Activated CD4-positive, alpha-beta T cell treated with anti-CD3 and anti-CD28 coated beads for 36 hours (primary cell): ENCODE measurements at places on chromosomes 1 and 21. TPM values are rescaled to one million over a fixed set of nuclear protein-coding genes. Genes with fewer than 3 reads are reported as not detected.

GRCh38 chr1:6891781-6892579 is 106.7 kb downstream of the CAMTA1 start:
- no peak overlapping the region for H3K27ac ChIP-seq
- H3K4me1 ChIP-seq = no peaks in the 10 kb centered on the region
- no peaks in the 10 kb centered on the region for H3K27me3 ChIP-seq
- DNase-seq = no peak
- no peak overlapping the region for H3K4me3 ChIP-seq
- no peaks in the 10 kb centered on the region for H3K36me3 ChIP-seq

GRCh38 chr1:168135921-168136708 is 615 bp downstream of the GPR161 start:
- no peaks in the 10 kb centered on the region for H3K36me3 ChIP-seq
- H3K27me3 ChIP-seq = peaks cover 41% of the 10 kb centered on the region
- H3K27ac ChIP-seq = no peak overlapping the region
- DNase-seq = peak; percentile 20
- H3K4me1 ChIP-seq = peaks cover 40% of the 10 kb centered on the region
- peak overlapping the region; percentile 73 for H3K4me3 ChIP-seq

GRCh38 chr1:181356505-181357340 is 126.6 kb upstream of the CACNA1E start:
- DNase-seq = no peak
- H3K36me3 ChIP-seq = no peaks in the 10 kb centered on the region
- H3K4me3 ChIP-seq = no peak overlapping the region
- no peaks in the 10 kb centered on the region for H3K4me1 ChIP-seq

DNA sequence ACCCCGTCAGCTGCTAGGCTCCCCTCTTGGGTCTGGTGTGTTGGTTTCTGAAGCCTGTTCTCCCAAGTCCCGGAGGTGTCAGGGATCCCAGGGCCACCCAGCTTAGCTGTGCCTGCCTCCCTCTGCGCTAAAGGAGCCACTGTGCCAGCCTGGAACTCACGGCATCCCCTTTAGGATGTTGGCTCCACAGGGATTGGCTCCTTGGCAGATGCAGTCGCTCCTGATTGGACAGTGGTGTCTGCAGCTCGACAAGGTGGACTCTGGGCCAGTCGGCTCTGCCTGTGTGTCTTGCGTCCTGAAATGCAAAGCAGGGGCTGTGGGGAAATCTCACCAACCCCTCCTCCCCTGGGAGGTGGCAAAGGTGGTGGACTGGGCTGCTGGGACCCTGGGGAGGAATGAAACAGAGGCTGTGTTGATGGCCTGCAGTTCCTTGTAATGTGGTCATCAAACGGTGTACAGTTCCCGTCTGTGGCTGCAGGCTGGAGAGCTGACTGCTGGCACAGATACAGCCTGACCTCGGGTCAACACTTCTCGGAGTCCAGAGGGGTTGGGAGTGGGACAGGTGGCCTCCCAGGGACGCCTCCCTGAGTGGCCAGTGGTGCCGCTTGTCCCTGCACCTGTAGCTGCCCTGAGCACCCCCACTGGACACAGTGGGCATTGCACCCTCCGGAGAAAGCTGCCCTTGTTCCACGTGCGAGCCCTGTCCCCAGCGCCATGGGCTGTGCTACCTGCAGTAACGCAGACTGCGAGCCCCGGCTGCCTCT is 11.5 kb upstream of the KCNAB2 start:
- H3K4me3 ChIP-seq = no peak overlapping the region
- no peaks in the 10 kb centered on the region for H3K27me3 ChIP-seq
- H3K27ac ChIP-seq = no peak overlapping the region
- H3K4me1 ChIP-seq = peaks cover 77% of the 10 kb centered on the region

DNA sequence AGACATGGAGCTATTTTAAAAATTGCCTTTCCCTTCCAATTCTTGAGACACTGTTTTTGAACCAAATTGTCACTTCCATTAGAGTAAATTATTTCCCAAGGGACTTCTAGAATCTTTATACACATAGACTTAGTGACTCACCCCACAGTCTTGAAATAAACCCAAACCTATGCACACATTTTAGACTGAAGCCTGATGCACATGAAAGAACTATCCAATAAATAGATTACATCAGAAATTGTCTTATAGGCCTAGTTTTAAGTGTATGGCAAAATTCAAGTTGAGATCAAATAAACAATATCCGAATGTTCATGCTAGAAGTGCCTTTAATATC is 32.2 kb upstream of the ZNF326 start:
- H3K36me3 ChIP-seq = no peaks in the 10 kb centered on the region
- peaks cover 8% of the 10 kb centered on the region for H3K4me1 ChIP-seq
- H3K27ac ChIP-seq = no peak overlapping the region
- H3K4me3 ChIP-seq = no peak overlapping the region
- DNase-seq = no peak

DNA sequence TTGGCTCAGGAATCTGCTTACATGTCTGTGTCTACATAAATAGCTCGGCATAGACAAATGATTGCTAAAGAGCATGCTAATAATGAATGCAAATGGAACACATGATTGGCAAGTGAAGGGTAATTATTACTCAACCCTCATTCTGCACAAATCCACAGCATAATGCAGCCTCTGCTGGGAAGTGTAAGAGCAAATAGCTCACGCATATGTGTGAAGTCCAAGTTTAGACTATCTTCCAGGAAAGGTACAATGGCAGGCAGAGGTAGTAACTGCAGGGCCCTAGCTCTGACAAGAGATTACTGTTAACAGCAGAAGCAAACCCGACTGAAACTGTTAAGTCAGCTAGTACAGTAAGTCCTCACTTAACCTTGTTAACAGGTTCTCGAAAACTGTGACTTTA is 7.0 kb upstream of the IL6R start:
- H3K36me3 ChIP-seq = no peaks in the 10 kb centered on the region
- H3K4me1 ChIP-seq = peaks cover 31% of the 10 kb centered on the region
- no peaks in the 10 kb centered on the region for H3K27me3 ChIP-seq

- H3K4me3 ChIP-seq = no peak overlapping the region
- no peak overlapping the region for H3K27ac ChIP-seq
- no peaks in the 10 kb centered on the region for H3K36me3 ChIP-seq
- peaks cover 11% of the 10 kb centered on the region for H3K4me1 ChIP-seq
- DNase-seq = peak; percentile 82
Measured at GRCh38 chr1:204989266-204990058, 53.5 kb upstream of the CNTN2 start.

- H3K27ac ChIP-seq = no peak overlapping the region
- H3K4me3 ChIP-seq = no peak overlapping the region
- H3K36me3 ChIP-seq = no peaks in the 10 kb centered on the region
- DNase-seq = no peak
- no peaks in the 10 kb centered on the region for H3K27me3 ChIP-seq
- H3K4me1 ChIP-seq = no peaks in the 10 kb centered on the region
Measured at GRCh38 chr1:83794384-83794783, 204.5 kb downstream of the TTLL7 start.

GRCh38 chr1:22845398-22845935 is 127.2 kb downstream of the LACTBL1 start:
- no peak overlapping the region for H3K27ac ChIP-seq
- H3K4me1 ChIP-seq = peaks cover 3% of the 10 kb centered on the region
- no peak overlapping the region for H3K4me3 ChIP-seq
- no peak for DNase-seq
- H3K36me3 ChIP-seq = no peaks in the 10 kb centered on the region

- no peak overlapping the region for H3K4me3 ChIP-seq
- no peak for DNase-seq
- no peaks in the 10 kb centered on the region for H3K27me3 ChIP-seq
Measured at GRCh38 chr1:222107975-222108374, 366.1 kb upstream of the DUSP10 start.

DNA sequence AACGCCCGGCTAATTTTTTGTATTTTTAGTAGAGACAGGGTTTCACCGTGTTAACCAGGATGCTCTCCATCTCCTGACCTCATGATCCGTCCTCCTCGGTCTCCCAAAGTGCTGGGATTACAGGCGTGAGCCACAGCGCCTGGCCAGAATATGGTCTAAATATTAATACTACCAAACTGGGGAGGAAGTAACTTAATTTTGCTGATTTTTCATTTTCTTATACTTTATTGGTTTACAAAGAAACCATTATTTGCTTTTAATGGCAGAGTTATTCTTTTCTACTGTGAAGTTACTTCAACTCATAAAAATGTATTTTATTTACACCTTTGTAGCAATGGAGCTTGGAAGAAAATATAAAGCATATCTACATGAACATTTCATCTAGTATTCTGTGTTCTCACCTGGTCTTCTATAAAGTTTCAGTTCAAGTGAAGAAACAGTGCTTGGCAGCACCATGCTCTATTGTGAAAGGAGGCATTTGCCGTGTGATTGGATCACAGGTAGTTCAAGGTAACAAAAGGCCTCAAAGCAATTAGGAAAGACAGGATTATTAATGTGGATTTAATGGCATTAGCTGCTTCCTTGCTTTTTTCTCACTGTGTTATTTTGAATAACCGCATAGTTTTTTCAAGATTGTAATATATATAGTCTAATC is 13.6 kb downstream of the GBP1 start:
- DNase-seq = no peak
- H3K4me3 ChIP-seq = no peak overlapping the region
- peaks cover 70% of the 10 kb centered on the region for H3K36me3 ChIP-seq
- H3K27me3 ChIP-seq = no peaks in the 10 kb centered on the region

The NENF gene
- total RNA-seq = 34.1 TPM

The CCDC30 gene
- 1.3 TPM for total RNA-seq

The SLC44A3 gene
- not detected for total RNA-seq

The ALPL gene
- total RNA-seq = not detected

The LHX4 gene
- total RNA-seq = not detected

The CGN gene
- total RNA-seq = 1.4 TPM

The CENPF gene
- total RNA-seq = 107 TPM

The FAM3B gene
- total RNA-seq = not detected
